ENCODE measurements at places on chromosomes 12 and 14.

GRCh38 chr12:91630083-91630482 is 447.5 kb upstream of the DCN start:
- no peak for DNase-seq

- peak; percentile 14 for DNase-seq
Observed at GRCh38 chr12:108333898-108334699, 5.0 kb downstream of the CMKLR1 start.

DNA sequence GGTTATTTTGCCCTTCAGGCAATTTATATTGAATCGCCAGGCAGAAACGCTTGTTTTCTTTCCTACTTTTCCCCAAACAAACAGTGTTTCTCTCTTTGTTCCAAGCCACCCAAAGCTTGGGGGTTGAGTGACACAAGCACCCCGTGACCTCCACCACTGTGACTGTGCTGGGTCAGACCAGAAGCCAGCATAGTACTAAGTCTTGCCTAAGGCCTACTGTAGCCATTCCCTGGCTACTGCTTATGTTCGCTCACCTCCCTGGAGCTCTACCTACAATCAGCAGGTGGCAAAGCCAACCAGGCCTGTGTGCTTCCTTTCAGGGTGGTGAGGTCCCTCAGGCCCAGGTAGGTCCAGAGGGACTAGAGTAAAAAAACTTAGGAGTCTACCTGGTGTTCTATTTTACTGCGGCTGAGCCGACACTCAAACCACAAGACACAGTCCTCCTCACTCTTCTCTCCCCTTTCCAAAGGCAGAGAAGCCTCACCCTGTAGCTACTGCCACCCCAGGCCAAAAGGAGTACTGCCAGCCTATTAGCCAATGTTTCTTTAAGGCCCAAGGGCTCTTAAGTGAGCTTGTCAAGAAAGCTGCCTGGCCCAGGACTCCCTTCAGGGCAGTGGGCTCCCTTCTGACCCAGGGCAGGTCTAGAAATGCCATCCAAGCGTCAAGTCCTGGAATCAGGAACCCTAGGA is 411.8 kb upstream of the MIS18BP1 start:
- no peak for DNase-seq

DNA sequence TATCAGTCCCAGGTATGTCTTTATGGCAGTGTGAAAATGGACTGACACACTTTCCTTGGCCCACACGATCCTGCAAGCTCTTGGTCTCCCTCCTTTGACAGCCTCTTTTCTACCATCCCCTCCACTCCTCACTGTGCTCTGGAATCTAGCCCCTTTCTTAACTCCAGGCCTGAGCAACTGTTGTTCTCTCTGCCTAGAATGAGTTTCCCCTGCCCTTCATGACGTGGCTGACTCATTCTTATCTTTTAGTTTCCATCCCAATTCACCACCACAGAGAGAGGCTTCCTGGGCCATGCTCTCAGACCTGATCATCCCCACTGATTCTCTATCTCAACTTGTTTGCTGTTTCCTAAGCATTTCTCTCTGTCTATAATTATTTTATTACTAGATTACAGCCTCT is 157.4 kb upstream of the HMGA2 start:
- peak; percentile 18 for DNase-seq

DNA sequence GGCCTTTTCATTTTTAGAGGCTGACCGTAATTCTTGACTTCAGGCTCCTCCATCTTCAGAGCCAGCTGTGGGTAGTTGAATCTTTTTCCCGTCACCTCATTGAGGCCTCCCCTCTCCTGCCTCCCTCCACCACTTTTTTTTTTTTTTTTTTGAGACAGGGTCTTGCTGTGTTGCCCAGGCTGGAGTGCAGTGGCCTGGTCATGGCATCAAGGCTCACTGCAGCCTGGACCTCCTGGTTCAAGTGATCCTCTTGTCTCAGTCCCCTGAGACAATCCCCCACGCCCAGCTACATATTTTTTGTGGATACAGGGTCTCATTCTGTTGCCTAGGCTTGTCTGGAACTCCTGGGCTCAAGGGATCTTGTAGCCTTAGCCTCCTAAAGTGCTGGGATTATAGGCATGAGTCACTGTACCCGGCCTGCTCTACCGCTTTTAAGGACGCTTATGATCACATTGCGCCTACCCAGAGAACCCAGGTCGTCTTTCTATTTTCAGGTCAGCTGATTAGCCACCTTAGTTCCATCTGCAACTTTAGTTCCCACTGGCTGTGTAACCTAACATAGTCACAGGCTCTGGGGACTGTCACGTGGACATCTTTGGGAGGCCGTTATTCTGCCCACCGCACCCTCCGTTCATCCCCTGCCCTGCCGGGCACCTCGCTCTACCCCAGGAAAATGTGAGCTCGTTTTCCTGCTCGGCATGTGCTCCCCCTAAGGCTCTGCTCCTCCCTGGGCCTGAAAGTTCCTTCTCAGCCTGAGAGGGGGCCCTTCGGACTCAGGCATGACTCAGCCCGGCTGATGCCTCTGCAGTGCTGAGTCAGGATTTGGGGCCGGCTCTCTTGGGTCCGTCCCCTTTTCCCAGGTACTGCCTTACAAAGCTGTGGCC is 13.4 kb downstream of the TNFAIP2 start:
- DNase-seq, result peak; percentile 81

- DNase-seq, result no peak
Observed at GRCh38 chr14:81363746-81364378, 36.3 kb downstream of the STON2 start.

DNA sequence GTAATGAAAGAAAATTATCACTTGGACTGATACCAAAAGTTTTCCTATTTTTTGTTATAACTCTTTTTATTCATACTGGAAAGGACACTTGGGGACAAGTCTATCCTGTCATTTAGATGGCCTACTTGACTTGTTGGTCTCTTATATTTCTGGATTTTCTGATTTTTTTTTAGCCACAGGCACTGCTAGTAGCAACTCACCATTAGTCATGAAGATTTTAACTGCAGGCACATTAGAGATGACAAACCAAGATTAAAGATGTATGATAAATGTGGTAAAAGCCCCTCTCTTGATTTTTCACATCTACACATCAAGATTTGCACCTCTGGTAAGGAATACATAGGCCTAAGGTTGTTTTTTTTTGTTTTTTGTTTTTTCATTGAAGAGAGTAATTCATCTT is 217.0 kb downstream of the SLC25A21 start:
- DNase-seq, result no peak

DNA sequence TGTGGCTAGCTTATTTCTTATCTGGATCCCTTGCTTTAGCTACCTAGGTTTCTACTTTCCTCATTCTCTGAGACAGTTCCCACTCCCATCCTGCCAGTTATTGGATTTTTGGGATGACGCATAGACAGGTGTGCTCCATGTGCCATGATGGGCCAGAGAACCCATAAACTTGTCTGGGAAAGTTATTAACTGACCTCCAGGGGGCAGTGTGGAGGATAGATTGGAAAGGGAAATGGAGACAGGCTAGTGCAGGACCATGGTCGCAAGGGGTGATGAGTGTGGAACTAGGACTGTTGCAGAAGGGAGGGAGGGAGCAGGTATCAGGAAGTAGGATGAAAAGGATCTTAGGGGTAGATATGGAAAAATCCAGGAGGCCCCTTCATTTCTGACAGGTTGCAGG is 80.3 kb downstream of the ESRRB start:
- DNase-seq, result peak; percentile 4

DNA sequence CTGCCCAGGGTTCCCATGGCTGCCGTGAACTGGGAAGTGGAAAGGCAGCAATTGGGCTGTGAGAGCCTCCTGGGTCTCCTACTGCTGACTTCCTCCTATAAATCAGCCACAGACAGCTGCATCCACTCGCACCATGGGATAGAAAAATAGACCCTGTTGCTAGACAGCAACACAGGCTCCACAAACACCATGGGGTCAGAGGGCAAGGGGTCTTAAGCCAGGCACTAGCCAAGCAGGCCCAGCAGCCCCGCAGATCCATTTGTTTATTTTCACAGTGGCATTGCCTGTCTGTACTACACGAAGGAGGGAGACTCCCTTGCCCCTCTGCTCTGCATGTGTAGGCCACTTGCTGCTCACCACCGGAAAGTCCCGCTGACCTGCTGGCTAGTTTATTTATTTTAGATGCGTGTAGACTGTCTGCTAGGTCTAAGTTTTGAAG is 139.8 kb downstream of the DACT1 start:
- DNase-seq, result no peak

- DNase-seq, result no peak
Observed at GRCh38 chr14:65927931-65928356, 515.4 kb downstream of the FUT8 start.

DNA sequence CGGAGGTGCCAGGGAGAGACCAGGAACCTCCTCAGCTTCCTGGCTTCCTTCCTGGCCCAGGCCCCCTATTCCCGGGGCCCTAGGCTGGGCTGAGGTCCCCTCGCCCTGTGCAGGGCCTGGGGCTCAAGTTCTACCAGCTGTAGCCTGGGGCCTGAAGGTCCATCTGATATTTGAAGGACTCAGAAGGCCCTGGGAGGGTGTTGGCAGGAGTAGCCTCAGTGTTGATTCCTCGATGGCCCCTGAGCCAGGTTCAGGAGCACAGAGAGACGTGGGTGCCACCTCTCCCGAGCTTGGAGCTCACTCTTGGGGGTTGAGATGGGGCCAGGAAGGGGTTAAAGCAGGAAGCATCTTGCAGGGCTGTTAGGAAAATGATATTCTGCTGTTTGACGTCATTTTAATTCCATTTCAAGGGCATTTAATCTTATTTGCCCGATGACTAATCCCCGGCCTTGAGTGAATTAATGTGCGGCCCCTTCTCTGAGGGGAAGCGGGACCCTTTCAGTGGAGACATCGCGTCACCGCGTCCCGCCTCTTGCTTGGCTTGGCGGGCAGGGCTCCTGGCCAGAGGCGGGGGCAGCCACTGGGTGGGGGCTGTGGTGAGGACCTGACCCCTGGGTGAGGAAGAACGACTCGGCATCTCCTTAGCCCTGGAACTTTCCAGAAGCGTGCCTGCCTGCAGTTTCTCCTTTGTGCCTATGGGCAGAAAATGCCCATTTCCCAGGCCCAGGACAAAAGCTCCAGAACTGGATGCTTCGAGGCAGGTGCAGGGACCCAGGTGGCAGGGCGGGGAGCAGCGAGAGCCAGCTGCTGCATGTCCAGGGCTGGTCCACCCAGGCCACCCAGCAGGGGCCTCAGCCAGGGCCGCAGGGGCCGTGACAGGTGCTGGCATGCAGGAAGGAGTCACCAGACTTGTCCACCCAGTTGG is 158.3 kb downstream of the KIF26A start:
- peak; percentile 12 for DNase-seq

GRCh38 chr14:63457498-63457897 is 85.7 kb downstream of the PPP2R5E start:
- DNase-seq, result no peak

GRCh38 chr12:63844391-63845341 is at the start of gene SRGAP1:
Gene SRGAP1 (plus strand): TSS chr12:63844700. CDS start chr12:63844817, 117 bp downstream.
- peak; percentile 55 for DNase-seq

DNA sequence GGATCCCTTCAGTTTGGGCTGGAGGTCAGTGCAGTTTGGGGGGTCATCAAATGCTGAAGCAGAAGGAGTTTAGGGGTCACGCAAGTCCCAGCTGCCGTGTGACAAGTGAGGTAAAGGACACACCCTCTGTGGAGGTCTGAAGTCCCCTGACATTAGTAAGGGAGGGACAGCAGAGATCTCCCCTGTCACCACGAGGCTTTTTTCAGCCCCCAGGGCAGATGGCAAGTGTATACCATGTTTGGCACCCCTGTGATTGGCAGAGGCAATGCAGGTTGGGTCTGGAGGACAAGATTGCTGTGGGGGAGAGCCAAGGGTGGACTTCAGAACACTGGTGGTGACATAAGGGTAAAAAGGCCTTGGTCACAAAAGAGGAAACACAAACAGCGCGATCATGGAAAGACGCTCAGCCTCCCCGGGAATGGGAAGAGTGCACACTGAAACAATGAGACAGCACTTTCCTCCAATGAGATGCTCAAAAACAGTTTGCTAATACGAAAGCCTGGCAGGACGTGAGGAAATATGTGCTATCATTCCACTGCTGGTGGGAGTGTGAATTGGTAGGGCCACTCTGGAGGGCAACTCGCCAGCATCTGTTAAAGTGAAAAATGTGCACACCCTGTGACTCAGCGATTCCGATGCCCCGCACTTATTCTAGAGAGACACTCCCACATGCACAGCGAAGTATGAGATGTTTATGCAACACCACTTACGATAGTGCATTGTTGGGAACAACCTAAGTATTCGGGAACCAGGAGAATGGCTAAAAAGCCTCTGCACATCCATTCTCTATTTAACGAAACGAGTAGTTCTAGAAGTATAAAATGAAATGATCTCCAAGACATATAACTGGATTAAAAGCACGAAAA is 14.4 kb upstream of the CD27 start:
- peak; percentile 95 for DNase-seq
